ENCODE measurements at places on chromosomes 7 and 10. TPM values are rescaled to one million over a fixed set of nuclear protein-coding genes. Genes with fewer than 3 reads are reported as not detected.

NPVF gene
- not detected for total RNA-seq

DNA sequence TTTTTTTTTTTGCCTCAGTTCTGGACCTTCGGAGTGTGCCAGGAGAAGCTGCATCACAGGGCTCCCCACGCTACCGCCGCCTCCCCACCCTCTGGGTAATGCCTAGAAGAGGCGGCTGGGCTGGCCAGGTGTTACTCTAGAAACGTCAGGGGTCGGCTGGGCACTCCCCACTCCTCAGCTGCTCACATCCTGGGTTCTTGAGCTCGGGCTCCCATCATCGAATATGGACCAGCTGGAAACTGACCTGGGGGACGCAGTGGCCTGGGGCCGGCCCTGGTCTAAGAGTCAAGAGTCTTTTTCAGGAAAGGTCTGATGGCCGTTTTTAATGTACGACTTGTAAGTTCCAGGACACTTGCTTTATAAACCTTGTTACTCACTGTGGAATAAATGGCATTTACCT, 326.5 kb downstream of the WDR37 start:
- DNase-seq: no peak

GRCh38 chr10:98684019-98684899, 237.5 kb upstream of the HPS1 start:
- no peak for DNase-seq

GRCh38 chr7:17985473-17986239, 42.0 kb downstream of the PRPS1L1 start:
- no peak for DNase-seq

GRCh38 chr10:68331455-68332258, at the start of gene HNRNPH3:
TSS of gene HNRNPH3 (plus strand) at chr10:68332064. CDS start at chr10:68337222, 5,158 bp downstream.
- DNase-seq: peak; percentile 84

DNA sequence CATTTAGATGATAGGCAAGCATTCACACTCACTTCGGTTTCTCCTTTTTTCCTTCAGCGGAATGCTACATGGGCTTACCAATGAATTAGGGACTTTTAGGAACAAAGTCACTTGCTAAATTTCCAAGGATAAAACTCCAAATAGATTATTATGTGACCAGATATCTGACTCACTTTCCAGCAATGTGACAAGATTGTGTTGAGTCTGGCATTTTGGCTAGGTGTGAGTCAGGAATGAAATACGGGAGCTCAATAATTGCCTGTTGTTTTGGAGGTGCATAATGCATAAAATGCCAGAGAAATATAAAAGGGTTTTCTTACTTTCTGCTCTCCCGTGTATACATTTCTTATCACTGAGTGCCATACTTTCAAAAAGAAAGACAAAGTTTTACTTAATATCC, 721.1 kb downstream of the KCNMA1 start:
- DNase-seq: no peak

PRPS1L1 gene
- not detected for total RNA-seq

LIPJ gene
- total RNA-seq: 0.08 TPM

EPHB6 gene
- 7.7 TPM for total RNA-seq

DNA sequence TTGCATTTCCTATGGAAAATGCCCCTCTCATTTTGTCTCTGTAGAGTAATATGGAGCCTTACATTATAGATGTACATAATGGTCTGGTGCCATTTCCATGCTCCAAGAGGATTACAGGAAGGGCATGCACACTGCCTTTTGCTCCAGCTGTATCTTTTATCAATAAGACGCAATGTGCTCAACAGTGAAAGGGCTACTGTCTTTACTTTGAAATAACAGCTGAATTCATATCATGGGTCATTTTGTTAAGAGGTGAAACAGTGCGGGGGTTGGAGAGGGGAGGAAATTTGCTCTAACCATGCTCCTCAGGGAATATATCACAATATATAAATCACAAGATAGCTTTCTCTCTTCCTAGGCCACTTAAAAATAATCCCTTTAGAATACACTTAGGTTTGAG, 77.7 kb downstream of the ICA1 start:
- no peak for DNase-seq

FAM237B gene
- not detected for total RNA-seq

- no peak for DNase-seq
Observed at GRCh38 chr7:68324621-68325020, 1273.7 kb upstream of the AUTS2 start.

DNA sequence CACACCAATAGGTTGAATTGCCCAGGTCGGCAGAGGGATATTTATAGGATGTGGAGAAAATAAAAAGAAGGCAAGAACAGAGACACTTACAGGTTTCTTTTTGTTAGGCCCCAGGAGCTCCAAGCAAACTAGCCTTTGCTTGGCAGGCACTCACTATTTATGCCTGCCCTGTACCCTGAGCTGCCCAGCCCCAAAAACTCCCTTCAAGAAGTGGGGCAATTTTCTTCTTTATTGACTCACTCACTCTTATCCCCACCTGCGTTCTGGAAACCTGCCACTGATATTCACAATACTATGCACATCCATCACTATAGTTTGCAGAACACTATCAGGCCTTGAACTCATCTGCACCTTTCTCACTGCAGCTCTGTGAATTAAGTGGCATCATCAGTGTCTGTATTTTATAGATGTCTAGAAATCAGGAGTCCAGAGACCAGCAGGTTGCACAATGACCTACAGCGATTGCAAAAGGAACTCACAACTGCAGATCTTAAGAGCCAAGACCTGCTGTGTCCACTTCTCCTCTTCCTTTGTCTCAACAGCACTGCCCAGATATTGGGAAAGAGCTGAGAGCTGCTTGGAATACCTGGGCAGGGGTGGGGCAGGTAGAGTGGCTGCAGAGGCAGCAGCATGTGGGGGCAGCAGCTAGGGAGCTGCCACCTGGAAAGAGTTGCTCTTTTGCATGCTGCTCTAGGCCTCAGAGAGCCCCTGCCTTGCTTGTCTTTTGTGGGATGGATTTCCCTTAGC, at the start of gene SFTPD:
Gene SFTPD, minus strand, starts transcription at position 130 of the 747 bp plus-strand sequence. CDS start 2,446 bp downstream, outside the sequence.
- DNase-seq: no peak

DNA sequence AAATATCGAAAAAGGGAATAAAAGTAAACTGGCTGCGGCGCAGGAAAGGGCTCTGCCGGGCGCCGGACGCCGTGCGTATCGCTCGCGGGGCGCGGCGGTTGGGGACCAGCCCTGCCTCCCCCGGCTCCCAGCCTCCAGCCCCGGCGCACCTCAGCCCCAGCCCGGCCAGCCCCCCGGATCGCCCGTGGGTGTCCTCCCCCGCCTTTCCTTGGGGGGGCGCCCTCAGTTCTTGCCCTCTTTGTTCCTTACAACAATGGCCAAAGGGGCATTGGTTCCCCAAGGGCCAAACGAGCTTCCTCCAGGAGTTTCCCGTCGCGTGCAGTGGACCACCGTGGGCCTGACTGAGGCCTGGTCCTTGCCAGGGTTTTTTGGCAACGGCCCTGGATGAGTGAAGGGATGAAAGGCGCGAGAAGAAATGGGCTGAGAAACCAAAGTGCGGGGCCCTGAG, 1.2 kb downstream of the MACROH2A2 start:
- no peak for DNase-seq

DNA sequence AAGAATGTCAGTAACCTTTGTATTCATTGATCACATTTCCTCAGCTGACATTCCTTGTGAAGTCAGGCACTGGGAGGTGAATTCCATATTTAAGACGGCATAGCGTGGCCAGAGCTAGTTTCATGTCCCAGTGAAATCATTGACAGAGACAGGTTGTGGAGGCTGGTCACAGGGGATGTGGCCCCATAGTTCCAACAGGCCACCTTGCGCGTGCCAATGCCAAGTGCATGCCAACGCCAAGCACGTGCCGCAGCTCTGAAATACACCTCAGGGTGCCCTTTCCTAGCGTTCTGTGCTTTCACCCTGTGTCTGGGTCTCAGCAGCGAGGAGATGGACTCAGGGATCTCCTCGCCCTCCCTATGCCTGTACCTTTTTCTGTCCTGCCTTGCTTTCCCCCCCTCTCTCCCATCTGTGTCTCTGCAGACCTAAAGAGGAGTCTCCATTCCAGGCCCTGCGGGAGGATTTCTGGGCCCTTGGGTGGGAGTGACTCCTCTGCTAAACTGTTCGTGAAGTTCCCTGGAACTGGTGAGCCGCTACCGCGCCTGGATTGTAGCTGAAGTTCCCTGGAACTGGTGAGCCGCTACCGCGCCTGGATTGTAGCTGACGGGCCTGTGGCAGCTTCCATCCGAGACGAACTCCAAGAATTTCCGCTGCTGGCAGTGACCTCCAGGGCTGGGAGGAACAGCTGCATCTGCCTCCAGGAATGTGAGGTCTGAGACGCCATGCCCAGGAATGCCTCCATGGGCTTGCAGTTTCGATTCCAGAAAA, 19.7 kb downstream of the AQP1 start:
- peak; percentile 39 for DNase-seq

DNA sequence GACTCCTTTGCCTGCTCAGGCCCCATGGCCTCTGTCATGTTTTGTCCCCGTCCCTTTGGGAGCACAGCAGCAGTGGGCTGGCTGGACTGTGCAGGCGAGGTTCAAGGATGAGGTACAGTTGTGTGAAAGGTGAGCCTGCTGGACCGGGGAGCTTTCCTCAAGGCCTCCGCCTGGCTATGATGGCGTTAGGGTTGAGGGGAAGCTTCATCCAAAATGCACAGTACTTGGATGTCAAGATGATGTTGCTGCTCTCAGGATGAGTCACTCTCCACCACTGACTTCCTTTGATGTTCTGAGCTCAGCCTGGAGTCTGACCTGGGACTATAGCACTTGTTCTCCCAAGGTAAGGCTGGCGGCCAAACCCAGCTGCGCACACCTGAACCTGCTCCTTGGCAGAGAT, 152.7 kb upstream of the SHH start:
- no peak for DNase-seq

DNA sequence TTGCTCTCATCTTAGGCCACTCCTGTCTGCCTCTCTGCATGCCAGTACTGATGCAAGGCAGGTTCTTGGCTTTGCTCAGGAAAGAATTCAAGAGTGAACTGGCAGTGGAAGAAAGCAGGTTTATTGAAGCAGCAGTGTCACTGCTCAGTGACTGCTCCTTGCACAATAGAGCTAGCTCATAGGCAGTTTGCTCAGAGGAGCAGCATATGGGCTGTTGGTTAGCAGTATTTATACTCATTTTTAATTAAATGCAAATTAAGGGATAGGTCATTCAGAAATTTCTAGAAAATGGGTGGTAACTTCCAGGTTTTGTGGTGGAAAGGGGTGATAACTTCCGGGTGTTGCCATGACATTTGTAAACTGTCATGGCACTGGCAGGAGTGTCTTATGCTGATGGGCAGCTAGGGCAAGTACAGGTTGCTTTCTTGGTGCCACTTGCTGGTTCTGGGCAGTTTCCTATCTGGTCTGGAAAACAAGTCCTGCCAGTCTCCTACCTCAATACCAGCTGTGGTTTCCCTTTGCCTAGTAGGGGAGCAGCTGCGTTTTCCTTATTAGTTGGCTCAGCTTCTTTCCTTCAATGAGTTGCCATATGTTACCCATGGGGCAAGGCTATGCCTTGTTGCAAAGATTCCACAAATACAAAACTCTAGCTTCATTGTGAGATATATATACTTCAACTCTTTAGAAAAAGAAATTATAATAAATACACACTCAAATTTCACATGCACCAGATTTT, 64.8 kb upstream of the CALD1 start:
- DNase-seq: no peak

DNA sequence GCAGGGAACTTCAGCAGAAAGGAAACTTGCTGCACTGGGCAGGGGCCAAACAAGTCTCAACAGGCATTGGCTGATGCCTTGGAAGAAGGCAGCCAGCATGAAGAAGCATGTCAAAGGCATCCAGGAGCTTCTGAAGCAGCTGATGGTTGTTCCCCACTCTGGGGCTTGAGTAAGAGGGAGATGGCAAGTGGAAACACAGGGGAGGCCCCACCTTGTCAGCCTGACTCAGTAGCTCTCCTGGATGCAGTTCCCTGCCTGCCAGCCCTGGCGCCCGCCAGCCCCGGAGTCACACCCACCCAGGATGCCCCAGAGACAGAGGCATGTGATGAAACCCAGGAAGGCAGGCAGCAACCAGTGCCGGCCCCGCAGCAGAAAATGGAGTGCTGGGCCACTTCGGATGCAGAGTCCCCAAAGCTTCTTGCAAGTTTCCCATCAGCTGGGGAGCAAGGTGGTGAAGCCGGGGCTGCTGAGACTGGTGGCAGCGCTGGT, 96.5 kb downstream of the TACC2 start:
- DNase-seq: no peak

GRCh38 chr7:156334636-156335035, 305.9 kb upstream of the RNF32 start:
- DNase-seq: no peak

DNA sequence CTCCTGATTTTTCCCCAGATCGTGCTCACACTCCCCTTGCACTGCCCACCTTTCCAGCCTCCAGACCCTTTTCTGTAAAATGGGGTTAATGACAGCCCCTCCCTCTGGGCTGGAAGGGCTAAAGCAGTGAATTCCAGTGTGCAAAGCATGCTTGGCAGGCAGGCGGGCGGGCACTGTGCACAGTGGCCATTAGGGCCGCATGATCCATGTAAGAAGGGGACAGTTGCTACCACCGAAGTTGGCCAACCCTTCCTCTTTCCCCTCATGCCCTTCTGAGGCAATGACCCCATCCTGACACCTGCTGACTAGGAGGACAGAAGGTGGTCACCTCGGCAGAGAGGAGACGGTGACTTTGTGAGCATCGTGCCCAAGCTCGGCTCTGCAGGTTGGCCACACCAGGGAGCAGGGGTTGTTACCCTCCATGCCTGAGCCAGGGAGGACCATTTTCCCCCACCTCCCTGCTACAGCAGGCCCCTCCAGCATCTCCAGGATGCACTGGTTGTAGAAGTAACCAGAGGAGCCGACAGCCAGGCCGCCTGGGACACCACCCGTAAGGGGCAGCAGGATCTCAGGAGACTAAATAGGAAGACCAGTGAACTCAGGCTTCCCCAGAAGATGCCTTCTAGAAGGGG, 166.4 kb downstream of the SLIT1 start:
- DNase-seq: no peak

DNA sequence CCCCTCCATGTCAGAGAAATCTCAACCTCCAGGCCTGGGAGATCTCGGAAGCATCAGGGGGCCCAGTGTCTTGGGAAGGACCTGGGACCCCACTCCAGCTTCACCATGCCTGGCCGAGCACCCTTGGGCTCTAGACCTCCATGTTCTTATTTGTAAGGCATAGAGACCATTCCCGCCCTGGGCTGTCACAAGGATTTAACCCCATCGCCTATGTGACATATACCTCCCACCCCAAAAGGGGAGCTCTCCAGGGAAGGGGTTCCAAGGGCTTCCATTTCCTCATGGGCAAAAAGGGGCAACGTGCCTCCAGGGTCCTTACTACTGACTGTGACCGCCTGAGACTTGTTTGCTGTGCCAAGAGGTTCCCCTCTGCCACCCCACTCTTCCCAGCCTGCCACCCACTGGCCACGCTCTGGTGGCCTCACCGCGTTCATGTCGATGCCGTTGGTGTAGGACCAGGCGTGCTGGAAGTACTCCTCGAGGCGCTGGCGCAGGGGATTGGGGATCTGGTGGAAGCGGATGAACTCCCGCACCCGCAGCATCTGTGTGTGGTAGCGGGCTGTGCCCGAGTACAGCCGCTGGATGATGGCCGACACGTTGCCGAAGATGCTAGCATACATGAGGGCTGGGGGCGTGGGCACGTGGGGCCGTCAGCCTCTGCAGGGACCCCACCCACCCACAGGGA, 27.5 kb downstream of the KCNH2 start:
- DNase-seq: no peak

- no peak for DNase-seq
Observed at GRCh38 chr10:128708182-128708581, 582.0 kb upstream of the MKI67 start.

GRCh38 chr10:60801522-60801921, 23.2 kb downstream of the CDK1 start:
- no peak for DNase-seq

NCF1 gene
- 2.3 TPM for total RNA-seq

GRCh38 chr7:157753713-157754415, 417.1 kb downstream of the DNAJB6 start:
- no peak for DNase-seq

GRCh38 chr7:99407872-99408378, 472 bp downstream of the PDAP1 start:
- DNase-seq: no peak

TTYH3 gene
- total RNA-seq: 106 TPM
